Activated naive CD4-positive, alpha-beta T cell (primary cell): ENCODE measurements at places on chromosomes 6 and 20.

DNA sequence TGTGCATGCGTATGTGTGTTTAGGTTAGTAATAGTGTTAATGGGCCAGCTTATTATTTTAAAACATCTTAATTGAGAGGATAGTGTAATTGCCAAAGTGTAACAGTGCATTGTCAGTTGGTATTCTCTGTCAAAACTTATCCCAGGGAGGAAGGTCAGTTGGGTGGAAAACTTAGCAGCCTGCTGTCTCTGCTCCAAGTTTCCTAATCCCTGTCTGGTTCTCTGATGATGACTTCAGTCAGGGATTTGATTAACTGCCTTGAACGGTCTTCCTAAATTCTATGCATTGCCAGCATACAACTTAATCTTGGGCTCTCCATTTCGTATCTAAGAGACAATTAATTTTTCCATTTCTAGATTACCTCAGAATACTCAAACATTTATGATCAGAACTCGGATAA, 51.1 kb downstream of the L3MBTL3 start:
- no peak for DNase-seq

- no peak for DNase-seq
These were observed 37.0 kb upstream of the SAMHD1 start for GRCh38 chr20:36988494-36988966.

DNA sequence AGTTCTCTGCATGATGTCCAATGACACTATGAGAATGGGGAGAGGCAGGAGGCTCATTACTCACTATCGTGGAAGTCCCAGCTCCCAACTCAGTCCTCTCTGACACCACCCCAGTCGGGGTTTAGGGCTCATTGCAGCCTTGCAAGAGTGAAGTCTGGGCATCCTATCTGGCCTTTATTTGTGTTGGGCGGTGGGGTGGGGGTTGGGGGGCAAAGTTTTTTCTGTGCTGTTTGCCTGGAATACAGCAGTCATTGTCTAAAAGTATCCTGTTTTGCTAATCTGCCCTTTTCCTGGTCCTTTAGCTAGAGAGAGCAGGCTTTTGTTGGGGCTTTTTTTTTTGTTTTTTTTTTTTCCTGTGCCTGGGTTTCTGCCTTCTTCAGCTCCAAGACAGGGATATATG, 174.2 kb downstream of the MYLK4 start:
- no peak for DNase-seq

- DNase-seq = no peak
These were observed 50.7 kb upstream of the TNFRSF21 start for GRCh38 chr6:47360388-47360787.

GRCh38 chr20:58790454-58790853, 60.2 kb downstream of the GNAS-AS1 start:
- no peak for DNase-seq

GRCh38 chr6:136463743-136464142, 86.5 kb downstream of the MAP7 start:
- no peak for DNase-seq

DNA sequence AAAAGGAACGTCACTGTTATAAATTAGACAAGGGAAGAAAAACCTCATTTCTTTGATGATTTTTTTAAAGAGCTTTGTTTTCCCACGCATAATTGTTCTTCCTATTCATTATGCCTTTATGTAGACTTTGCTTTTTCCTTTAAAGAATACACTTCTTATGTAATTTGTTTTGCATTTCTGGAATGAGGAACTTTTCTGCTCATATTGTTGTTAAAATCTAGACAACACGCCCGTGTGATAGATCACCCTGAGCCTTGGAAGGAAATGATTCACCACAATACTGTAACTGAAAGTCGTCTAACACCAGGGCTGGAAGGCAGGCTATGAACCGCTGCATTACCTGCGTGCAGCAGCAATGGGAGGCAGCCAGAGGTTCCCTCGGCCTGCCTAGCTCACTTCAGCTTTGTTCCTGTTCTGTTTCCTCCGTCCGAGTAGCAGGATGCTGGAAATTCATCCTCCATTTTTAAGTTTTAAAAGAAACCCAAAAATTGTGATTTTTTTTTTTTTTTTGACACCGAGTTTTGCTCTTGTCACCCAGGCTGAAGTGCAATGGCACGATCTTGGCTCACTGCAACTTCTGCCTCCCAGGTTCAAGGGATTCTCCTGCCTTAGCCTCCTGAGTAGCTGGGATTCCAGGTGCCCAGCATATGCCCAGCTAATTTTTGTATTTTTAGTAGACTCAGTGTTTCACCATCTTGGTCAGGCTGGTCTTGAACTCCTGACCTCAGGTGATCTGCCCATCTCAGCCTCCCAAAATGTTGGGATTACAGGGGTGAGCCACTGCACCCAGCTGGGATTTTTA, 49.6 kb upstream of the ZNF217 start:
- DNase-seq = peak; percentile 2

- no peak for DNase-seq
These were observed 433.5 kb downstream of the PRKN start for GRCh38 chr6:162294029-162294428.

DNA sequence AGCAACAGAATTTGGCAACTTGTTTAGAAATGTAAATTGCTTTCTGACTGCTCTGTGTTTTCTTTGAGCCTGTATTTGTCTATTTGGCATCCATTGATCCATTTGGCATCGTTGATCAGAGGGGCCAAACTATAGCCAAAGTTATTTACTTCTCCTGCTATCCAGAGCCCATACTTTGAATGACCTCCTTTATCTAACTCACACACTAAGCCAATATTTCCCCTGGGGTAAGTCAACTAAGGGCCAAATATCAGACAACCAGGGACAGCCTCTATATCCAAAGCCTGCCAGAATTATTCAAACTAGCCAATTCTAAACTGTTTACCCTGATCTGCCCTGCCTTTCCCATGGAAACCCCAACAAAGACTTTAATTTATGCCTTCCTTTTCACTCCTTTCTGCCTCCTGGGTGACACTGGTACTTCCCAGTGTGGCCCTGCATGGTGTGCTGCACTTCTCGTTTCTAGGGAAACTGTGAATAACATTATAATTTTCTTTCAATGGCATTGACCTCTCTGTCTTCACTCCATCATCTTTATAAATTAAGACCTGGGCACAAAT, 19.8 kb upstream of the ZNF184 start:
- DNase-seq = no peak

GRCh38 chr6:22421198-22421597, 124.4 kb upstream of the PRL start:
- no peak for DNase-seq

DNA sequence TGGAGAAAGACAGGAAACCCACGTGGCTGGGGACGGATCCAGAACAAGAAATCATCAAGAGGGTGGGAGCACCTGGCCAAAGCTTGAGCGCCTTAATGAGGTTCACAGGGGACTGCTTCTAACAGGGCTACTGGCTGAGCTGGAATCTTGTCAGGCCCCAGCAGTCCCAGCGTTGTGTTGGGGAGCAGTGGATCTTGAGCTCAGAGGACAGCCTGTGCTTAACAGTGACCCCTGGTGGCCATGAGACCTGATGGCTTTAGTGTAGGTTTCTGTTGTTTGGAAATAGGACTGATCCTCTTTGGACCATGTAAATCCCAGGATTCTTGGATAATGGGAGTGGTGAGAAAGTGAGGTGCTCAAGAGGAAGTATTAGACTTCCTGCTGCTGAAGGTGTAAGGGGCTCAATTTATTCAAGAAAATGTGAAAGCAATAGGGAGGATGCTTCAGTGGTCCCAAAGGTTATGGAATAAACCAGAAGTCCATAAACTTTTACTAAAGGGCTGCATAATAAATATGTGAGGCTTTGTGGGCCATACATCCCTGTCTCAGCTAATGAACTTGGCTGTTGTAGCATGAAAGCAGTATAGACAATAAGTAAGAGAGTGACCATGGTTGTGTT, 216.2 kb downstream of the NFATC2 start:
- DNase-seq = no peak

DNA sequence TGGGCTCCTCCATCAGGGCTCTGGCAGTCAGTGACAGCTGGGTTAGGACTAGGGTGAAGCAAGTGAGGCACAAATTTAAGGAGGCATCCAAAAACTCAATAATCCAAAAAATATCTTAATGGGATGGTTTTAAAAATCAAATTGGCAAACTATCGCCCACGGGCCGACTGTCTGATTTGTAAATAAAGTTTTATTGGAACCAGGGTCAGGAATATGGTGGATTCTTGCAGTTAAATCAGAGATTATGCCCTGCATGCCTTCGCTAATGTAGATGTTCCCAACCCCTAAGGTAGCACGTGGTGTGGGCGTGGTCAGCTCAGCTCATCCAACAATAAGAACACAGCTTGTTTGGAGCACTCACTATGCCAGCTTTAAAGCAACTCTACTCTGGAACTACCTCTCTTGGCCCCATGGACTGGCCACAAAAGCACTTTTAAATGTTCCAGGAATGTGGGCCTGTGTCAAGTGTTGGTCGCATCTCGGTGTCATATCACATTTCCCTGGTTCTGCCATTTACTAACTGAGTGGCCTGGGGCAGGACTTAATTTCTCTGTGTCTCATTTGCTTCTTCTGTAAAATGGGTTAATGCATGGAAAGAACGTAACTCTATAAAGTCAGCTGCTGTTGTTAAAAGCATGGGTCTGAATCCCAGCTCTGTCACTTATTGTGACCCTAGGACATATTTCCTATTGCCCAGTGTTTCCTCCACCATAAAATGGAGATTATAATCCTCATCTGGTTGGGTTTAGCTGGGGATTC, 7.0 kb downstream of the TP53RK start:
- no peak for DNase-seq

- DNase-seq = no peak
These were observed 5.7 kb downstream of the EBF4 start for GRCh38 chr20:2698186-2698817.

- no peak for DNase-seq
These were observed 35.1 kb downstream of the SNAP25 start for GRCh38 chr20:10253780-10254179.

GRCh38 chr20:50618537-50618936, 72.8 kb downstream of the RIPOR3 start:
- no peak for DNase-seq
